ENCODE measurements at places on chromosomes 12 and 14.

DNA sequence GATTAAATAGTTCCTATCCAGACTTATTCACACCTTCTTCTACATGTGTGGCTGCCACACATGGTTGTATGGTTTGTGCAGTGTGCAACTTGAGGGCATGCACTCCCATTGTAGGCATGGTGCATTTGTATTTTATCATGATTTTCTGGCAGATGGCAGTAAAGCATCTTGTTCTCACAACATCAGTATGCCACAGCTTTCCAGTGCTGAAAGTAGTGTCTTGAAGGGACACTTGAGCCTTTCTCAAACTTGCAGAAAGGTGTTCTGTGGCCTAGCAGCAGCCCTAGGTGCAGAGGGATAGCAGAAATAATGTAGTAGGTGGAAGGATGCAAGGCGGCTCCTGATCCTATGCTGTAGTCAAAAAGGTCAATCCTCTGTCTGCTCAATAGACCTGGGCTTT, 72.9 kb downstream of the LMNTD1 start:
- DNase-seq, result no peak

GRCh38 chr12:823028-823698, 70.8 kb downstream of the WNK1 start:
- DNase-seq, result no peak

DNA sequence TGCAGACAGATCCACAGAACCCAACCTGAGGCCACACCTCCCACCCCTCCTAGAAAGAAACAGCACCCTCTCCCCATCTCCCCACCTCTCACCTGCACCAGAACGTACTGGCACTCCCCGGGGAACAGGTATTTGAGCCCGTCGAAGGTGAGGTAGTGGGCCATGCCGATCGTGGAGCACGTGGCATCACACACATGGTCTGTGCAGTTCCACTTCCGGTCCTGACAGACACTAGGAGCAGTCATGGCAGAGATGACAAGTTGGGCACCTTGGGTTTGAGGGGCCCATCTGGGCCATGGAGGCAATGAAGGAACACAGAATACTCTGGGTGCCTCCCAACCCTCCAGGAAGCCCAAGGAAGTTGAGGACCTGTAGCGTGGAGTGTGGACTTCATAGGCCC, 89.5 kb upstream of the ANO2 start:
- no peak for DNase-seq

DNA sequence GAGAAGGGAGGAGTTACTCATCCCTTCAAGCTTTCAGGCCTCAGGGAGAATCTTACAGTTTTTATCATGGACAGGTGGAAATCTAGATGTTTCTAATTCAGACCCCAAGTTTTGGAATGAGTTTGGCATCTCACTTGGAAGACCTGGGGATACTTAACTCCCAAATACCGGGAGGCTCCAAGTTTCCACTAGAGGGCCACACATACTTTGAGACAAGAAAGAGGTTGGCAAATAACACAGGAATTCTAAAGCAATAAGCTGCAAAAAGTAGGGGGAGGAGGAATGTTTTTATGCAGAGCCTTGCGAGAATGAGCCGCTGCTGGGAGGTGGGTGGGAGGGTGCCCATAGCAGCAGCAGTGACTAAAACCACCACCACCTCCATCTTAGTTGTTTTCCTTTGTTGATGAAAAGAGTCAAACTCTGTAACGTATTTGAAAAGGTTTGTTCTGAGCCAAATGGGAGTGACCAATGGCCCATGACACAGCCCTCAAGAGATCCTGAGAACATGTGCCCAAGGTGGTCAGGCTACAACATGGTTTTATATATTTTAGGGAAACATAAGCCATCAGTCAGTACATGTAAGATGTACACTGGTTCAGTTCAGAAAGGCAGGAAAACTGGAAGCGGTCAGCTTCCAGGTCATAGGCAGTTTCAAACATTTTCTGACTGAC, 34.2 kb upstream of the RNASE1 start:
- DNase-seq, result peak; percentile 60

DNA sequence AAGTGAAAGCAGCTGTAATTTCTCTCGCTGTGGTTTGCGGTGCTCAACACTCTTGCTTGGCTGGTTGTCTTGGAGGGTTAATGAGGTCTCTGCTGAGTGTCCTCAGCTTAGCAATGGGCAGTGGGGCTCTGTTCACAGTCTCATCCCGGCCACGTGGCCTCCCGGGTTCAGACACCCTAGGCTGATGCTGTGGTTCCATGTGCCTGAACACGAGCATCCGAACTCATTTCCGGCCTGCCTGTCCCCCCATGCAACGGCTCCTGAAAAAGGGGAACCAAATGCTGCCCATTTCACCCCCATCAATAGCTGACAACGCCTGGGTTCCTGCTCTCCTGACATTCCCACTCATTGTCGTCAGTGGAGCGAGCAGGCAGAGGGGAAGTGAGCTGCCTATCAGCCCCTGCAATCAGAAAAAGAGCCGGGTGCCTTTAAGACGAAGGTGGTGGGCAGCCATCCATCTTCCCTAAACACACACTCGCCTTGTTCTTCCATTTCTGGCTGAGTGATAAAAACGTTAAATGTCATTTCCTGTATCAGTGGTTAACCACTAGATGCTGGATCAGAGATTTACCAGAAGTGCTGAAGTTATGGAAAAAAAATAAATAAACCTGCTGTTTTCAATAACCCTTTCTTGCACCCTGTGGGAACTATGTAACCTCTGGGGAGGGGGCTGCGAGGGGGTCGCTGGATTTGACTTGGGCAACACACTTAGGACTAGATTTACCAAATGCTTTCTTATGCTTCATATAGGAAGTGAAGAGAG, 60.3 kb upstream of the BCL2L14 start:
- no peak for DNase-seq

DNA sequence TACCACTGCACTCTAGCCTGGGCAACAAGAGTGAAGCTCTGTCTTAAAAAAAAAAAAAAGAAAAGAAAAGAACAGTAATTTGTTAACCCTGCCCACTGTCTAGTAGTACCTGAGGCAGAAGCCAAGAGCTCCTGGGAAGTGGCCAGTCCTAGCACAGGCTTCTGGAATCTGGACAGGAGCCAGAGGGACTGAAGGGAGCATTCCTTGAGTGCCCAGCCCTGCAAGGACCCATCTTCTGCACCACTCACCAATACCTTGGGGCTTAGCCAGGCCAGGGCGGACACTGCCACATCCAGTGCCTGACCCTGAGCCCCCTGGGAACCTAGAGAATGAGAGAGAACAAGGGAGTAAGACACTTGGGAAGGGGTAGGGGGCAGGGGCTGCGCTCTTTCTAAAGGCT, 33.7 kb downstream of the PARP2 start:
- DNase-seq, result no peak

- peak; percentile 89 for DNase-seq
Observed at GRCh38 chr14:24307575-24308341, at the start of gene CIDEB. CIDEB (minus strand) TSS chr14:24307977; CDS start chr14:24307858, 119 bp downstream.

- DNase-seq, result no peak
Observed at GRCh38 chr12:13144266-13144828, 40.9 kb upstream of the GSG1 start.

GRCh38 chr14:90687680-90688079, 128.6 kb downstream of the TTC7B start:
- DNase-seq, result no peak

- DNase-seq, result no peak
Observed at GRCh38 chr14:56798447-56799342, 11.6 kb downstream of the OTX2 start.

DNA sequence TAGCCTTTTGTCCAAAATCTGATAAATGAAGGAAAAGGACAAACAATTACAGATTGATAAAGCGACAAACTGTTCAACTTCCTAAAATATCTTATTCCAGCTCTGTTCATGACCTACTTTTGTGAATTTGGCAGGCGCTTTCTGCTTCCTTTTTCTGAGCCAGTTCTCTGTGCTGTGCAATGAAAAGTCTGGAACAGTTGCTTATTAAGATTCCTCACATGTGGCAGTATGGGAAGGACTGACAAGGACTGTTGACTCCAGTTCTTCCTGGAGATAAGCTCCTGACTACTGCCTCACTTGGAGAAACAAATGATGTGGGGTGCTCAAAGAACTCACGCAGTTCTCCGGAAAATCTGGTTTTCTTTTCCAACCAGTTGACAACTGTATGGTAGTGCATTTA, 58.3 kb upstream of the ANP32D start:
- no peak for DNase-seq
